ENCODE measurements at places on chromosomes 13 and 19.

DNA sequence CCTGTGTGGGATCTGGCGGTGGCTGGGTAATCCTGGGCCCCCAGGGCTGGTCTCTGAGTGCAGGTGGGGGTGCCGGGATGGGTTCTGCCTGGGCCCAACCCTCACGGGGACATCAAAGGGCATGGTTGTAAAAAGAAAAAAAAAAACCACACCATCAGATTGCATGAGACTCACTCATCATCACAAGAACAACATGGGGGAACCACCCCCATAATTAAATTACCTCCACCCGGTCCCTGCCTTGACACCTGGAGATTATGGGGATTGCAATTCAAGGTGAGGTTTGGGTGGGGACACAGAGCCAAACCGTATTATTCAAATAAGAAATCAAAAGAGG lies 14.3 kb downstream of the C1QTNF9 start:
- no peak for DNase-seq

DNA sequence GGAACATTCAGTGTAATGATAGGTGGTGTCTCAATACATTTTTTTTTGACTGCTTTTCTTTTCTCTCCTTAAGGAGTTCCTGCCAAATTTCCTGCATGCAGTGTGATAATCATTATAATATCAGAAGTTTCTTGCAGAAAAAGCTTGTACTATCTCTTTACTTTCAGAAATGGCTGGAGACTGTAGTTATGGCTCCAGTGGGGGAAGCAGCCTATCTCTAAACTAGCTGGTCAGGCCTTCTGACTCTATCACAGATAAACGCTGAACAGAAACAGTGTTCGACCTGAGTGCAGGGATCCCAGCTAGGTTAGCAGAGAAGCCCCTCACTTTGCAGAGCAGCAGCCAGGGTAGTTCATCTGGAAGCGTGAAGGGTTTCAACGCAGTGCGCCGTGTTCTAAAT lies 1.9 kb downstream of the CCNE1 start:
- DNase-seq: no peak

DNA sequence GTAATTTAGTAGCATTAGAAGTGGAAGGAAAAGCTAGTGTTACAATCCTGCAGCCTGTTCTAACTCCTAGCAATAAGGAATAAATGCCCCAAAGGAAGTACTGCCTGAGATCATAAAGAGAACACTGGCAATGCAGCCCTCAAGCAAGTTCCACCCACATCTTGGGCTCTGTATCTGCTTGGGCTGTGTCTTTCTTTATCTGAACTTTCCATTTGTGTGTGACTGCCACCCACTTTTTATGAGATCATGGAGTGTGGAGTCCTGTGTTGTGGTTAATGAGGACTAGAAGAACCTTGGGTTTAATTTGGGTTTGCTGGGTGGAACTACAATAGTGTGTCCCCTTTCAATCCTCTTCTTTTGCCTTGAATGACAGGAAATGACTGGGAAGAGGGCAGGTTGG lies 38.2 kb downstream of the RFXAP start:
- no peak for DNase-seq

GRCh38 chr13:29108068-29108786 lies 288.1 kb downstream of the MTUS2 start:
- no peak for DNase-seq

GRCh38 chr13:91375116-91375729 lies 23.2 kb upstream of the GPC5 start:
- peak; percentile 31 for DNase-seq

DNA sequence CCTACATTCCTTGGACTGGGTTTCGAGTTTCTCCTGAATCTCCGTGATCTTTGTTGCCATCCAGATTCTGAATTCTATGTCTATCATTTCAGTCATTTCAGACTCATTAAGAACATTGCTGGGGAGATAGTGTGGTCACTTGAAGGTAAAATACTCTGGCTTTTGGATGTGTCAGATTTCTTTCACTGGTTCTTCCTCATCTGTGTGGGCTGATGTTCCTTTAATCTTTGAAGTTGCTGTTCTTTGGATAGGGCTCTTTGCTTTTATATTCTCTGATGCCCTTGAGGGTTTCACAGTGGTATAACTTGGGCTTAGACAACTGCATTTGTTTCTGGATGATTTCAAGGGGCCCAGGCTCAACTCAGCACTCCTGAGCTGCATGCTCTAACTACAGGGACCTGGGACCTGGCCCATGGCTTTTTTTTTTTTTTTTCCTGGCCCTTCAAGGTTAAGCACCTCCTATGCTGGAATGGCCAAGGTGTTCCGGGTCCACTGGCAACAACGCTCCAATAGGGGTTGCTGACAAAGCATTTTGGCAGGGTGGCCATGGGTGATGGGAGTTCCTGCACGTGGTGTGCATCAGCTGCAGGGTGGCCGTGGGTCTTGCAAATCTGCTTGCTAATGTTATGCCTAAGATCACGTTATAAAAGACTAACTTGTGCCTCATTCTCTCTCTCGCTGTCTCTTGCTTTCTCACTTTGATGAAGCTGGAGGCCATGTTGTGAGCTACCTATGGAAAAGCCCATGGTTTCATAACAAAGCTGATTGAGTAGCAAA lies 5.9 kb upstream of the SIGLEC7 start:
- no peak for DNase-seq

GRCh38 chr13:95296326-95296925 lies 4.8 kb downstream of the ABCC4 start:
- no peak for DNase-seq

DNA sequence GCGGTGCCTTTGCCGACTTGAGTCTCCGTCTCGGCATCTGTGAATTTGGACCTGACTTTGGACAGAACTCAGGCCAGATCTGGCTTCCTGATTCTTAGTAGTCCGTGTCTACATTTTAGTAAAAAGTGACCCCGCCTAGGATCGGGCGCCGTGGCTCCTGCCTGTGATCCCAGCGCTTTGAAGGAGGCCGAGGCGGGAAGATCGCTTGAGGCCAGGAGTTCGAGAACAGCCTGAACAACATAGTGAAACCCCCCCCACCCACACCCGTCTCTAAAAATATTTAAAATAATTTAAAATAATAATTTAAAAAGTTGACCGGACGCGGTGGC lies 849 bp upstream of the TCF3 start:
- DNase-seq: no peak

DNA sequence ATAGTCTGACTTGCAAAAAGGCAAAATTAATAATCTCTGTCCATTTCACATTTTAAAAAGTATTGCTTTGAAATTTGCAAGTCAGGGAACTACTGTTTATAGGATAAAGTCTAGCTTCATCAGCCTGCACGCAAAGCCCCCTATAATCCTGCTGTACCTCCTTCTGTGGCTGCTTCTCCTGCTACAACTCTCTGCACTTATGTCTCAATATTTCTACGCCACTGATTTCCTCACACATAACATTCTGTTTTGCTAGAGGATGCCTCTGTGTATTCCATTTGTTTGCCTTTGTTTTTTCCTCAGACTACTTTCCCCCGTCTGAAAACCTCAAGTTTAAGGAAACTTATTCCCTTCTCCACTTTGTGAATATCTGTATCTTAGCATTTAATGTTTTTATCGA lies 389.9 kb downstream of the RFC3 start:
- DNase-seq: no peak

DNA sequence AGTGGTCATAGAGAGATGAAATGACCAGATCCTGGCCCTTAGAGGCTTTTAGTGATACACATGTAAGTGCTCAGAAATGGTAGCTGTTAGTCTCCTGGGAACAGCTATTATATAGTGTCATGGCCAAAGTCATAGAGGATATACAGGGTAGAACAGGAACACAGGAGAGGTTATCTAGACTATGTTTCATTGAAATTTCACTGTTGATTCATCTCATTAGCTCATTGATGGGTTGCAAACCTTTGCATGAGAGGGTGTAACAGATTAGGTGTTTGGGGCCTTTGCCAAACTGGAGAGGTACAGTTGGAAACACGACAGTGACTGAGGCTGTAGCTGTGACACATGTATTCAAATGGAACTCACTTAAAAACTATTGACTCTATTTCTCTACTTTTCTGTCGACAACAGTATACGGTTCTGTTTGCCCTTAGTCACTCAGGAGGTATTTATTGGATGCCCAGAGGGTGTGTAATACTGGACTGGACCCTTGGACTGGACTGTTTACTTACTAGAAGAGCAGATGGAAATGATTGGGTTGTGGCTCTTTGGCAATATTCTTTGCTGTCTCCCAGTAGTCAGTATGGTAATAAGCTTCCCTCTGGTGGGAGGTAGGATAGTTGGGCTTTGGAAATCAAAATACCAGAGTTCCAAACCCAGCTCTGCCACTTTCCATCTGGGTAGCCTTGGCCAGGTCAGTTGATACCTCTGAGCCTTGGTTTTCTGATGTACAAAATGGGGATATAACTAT lies 29.8 kb downstream of the ARHGAP35 start:
- no peak for DNase-seq

- no peak for DNase-seq
Measured at GRCh38 chr13:100454876-100455275, 133.7 kb downstream of the GGACT start.

GRCh38 chr13:21034603-21035191 lies 26.7 kb downstream of the LATS2 start:
- no peak for DNase-seq

GRCh38 chr13:47426126-47426849 lies 529.4 kb upstream of the HTR2A start:
- DNase-seq: no peak

GRCh38 chr19:53824134-53824611 lies at the start of gene NLRP12:
Gene NLRP12, minus strand, starts transcription at chr19:53824314. Its CDS starts 140 bp downstream, at chr19:53824174.
- DNase-seq: no peak

GRCh38 chr13:83881917-83882605 lies at the start of gene SLITRK1:
Gene SLITRK1, minus strand, starts transcription at chr13:83882474. Its CDS starts 967 bp downstream, at chr13:83881507.
- DNase-seq: no peak

DNA sequence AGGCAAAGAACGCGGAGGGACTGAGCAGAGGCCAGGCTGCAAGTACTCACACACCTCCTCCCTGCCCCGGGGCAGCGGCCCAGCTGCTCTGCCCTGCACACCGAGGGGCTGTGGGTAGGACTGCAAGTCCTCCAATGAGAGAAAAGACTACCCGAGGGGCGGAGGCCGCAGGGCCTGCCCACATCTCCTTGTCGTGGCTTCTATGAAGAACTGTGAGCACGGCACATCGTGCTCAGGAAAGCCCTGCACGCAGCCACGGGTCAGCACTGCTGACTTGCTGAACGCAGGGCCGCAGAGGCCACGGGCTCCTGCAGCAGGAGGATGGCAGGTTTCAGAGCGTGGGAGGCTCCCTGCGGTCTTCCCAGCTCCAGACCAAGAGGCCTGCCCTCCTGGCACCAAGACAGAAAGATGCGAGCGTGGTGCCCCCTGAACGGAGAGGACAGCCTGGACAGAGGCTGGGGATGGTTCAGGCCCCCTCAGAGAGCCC lies 37.4 kb downstream of the CEBPG start:
- no peak for DNase-seq

- DNase-seq: no peak
Measured at GRCh38 chr19:14411938-14412245, 7.2 kb downstream of the DDX39A start.

GRCh38 chr19:51339687-51340656 lies 2.0 kb downstream of the VSIG10L start:
- peak; percentile 67 for DNase-seq

DNA sequence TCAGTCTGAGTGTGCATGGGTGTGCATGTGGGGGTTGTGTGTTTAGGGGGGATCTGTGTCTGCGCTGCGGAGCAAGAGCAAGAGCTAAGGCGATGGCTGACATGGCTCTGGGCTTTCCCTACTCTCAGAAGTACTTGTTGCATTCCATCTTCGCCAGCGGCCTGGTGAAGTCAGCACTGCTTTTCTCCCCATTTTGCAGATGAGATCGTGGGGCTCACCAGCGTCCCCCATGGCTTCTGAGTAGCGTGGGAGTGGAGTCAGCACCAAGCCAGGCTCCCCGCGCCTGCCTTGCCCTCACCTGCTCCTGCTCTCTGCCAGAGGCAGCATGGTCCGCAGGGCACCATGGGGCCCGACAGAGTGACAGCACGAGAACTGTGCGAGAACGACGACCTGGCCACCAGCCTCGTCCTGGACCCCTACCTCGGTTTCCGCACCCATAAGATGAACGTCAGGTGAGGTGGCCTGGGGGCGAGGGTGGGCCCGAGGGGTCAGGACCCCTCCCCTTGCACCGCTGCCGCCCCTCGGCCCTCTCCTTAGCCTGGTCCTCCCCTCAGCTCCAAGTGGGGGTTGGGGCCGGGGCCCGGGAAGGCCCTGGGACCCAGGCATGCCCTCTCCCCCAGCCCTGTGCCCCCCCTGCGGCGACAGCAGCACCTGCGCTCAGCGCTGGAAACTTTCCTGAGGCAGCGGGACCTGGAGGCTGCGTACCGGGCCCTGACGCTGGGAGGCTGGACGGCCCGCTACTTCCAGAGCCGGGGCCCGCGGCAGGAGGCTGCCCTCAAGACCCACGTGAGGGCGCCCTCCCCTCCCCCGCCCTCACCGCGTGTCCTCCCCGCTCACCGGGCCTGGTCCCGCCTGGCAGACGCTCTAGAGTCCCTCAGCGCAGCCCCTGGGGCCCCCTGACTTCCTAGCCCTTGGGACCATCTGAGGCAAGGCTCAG lies 2.2 kb downstream of the KMT5C start:
- DNase-seq: no peak

- DNase-seq: no peak
Measured at GRCh38 chr19:29724102-29724641, 9.1 kb upstream of the C19orf12 start.

DNA sequence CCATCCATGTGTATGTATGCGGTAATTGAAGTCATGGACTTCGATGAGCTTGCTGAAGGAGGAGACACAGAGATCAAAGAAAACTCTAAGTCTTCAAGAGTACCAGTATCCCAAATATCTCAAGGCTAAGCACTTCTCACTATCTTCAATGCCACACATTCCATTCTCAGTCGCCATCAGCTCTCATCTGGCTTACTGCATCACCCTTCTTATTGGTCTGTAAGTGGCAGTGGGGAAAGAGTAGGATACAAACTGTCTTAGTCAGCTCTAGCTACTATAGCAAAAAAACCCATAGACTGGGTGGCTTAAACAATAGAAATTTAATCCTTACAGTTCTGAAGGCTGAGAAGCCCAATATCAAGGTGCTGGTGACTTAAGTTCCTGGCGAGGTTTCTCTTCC lies 218.7 kb downstream of the POSTN start:
- DNase-seq: no peak

DNA sequence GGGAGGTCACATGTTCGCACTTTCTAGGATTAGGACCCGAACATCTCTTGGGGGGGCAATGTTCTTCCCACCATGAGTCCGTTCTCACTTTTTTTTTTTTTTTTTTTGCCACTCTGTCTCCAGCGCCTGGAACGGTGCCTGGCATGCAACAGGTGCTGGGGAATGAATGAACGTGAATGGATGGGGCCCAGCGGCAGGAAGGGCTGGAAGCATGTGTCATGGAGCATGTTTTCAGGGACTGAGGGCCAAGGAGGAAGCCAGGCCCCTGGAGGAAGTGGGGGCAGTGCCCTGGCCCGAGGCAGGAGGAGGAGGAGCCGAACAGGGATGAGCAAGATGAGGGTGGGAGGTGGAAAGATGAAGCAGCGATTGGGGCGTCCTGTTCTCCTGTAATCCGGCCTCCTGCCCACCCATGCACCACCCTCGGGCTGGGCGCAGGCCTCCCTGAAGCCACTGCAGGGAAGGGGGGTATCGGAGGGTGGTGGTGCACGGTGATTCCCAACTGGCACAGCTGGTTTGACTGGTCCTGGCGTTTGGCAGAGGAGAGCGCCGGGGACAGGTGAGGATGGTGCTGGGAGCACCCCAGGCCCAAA lies 8.8 kb upstream of the SULT2B1 start:
- no peak for DNase-seq

- no peak for DNase-seq
Measured at GRCh38 chr19:13172346-13173138, 22.3 kb downstream of the IER2 start.

- no peak for DNase-seq
Measured at GRCh38 chr13:30346789-30347167, 39.4 kb upstream of the KATNAL1 start.

- no peak for DNase-seq
Measured at GRCh38 chr19:5956323-5956722, 21.6 kb downstream of the RANBP3 start.
